ENCODE measurements at places on chromosomes 4 and X.

DNA sequence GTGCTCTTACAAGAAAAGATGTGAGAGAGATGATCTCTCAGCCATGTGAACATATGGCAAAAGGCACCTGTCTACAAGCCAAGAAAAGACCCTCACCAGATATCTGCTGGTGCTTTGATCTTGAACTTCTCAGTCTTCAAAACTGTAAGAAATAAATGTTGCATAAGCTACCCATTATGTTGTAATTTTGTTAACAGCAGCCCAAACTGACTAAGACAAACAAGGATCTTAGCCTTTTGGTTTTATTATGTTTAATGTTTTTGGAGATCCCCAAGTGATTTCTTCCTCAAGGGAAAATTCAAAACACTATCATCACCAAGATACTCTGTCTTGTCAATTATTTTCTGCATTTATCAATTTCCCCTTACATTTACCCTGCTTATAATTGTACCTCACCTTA, 21.8 kb upstream of the CCNI start:
- DNase-seq, result no peak

- DNase-seq, result no peak
These were observed 22.4 kb downstream of the RAB40AL start for GRCh38 chrX:102959471-102959870.

GRCh38 chrX:67384403-67384802, 159.4 kb upstream of the AR start:
- no peak for DNase-seq

GRCh38 chrX:77937291-77937690, 26.8 kb downstream of the ATP7A start:
- DNase-seq, result no peak

DNA sequence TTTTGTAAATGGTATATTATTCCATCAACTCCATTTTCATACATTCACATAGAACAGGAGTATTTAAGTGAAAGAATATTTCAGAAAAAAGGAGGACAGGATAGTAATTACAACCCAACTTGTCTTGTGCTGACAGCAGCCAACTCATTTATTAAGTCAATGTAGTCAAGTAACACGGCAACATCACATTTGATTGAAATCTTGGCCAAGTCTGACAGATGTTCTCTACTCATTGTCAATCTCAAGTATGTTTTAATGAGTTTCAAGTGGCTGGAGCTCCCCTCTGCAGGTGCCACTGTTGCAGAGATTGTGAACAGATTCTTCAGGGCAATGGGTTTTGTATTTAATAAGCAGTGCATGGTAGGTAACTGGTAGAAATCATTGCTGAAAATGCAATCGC, 332.5 kb downstream of the C4orf33 start:
- no peak for DNase-seq

- DNase-seq, result peak; percentile 79
These were observed 19.9 kb downstream of the DGAT2L6 start for GRCh38 chrX:70196961-70197720.

GRCh38 chrX:65994519-65995506, 45.1 kb downstream of the VSIG4 start:
- DNase-seq, result no peak

GRCh38 chrX:49876750-49877149, 2.5 kb upstream of the USP27X start:
- DNase-seq, result no peak

Data from activated effector memory CD4-positive, alpha-beta T cell treated with anti-CD3 and anti-CD28 coated beads, Interleukin-2, amount 50 U/mL, for 16 hours (primary cell).